ENCODE measurements at places on chromosomes 7 and 10. TPM values are rescaled to one million over a fixed set of nuclear protein-coding genes. Genes with fewer than 3 reads are reported as not detected.

- peaks cover 64% of the 10 kb centered on the region for H3K27me3 ChIP-seq
- H3K27ac ChIP-seq, result peak within 1 kb of the TSS; percentile 47
- no peaks in the 10 kb centered on the region for H3K36me3 ChIP-seq
- H3K4me3 ChIP-seq, result no peak within 1 kb of the TSS
- no peak for DNase-seq
- no peaks in the 10 kb centered on the region for H3K4me1 ChIP-seq
Observed at GRCh38 chr10:23191764-23192711, at the start of gene PTF1A. PTF1A (plus strand) TSS chr10:23192312; CDS start chr10:23192531, 219 bp downstream.

DNA sequence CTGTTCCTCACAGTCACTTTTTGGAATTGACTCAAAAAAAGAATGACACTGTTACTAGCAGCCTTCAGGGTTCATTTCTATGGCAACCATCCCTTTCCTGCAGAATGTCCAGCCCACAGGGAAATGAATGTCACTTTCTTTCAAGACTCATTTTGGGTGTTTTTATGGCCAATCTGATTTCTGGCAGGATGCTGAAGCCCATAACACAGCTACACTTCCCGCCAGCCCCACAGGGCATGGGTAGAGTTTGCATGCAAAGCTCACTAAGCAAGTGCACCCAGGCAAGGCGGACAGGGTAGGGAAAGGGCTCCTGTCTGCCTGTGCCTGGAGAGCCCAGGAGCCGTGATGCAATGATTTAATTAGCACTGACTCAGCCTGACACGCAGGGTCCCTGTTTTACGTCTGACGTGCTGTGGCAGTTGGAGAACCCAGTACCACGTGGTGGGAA, 26.1 kb upstream of the GPAM start:
- no peak overlapping the region for H3K27ac ChIP-seq
- H3K27me3 ChIP-seq, result peaks cover 7% of the 10 kb centered on the region
- no peak for DNase-seq
- no peak overlapping the region for H3K4me3 ChIP-seq
- no peaks in the 10 kb centered on the region for H3K4me1 ChIP-seq

Gene ITGA8
- not detected for total RNA-seq

Gene FAM107B
- 235 TPM for total RNA-seq

Gene STOX1
- total RNA-seq, result 0.50 TPM

- no peaks in the 10 kb centered on the region for H3K4me1 ChIP-seq
- no peaks in the 10 kb centered on the region for H3K36me3 ChIP-seq
- peaks cover 15% of the 10 kb centered on the region for H3K27me3 ChIP-seq
- H3K27ac ChIP-seq, result no peak overlapping the region
- DNase-seq, result no peak
Observed at GRCh38 chr10:31657434-31657872, 271.2 kb downstream of the ARHGAP12 start.

DNA sequence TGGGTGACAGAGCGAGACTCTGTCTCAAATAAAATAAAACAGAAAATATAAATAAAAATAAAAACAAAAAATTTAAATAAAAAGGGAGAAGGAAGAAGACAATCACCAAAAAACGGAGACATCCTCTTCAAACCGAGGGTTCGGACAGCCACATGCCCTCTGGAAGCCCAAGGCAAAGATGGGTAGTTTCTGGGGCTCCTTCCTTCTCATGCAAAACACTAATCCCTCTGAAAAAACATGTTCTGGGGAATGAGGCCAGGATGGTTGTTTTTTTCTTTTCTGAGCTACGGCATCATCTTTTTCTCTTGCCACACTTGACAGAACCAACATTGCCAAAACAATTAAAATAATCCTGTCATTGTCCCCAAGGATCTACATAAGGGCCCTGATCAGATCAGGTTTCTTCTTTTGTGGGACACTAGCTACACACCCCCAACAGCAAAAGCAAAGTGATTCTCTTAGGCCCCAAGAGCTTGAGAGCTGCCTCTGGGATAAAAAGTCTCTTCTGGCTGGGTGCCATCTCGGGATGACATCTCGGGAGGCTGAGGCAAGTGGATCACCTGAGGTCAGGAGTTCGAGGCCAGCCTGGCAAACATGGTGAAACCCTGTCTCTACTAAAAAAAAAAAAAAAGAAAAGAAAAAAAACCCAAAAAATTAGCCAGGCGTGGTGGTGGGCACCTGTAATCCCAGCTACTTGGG, 14.2 kb upstream of the POR start:
- H3K4me3 ChIP-seq, result no peak overlapping the region
- H3K4me1 ChIP-seq, result no peaks in the 10 kb centered on the region
- DNase-seq, result no peak
- no peak overlapping the region for H3K27ac ChIP-seq

Gene CYP2E1
- total RNA-seq, result 0.43 TPM

Gene WEE2
- total RNA-seq, result not detected

Measured in activated CD4-positive, alpha-beta memory T cell treated with anti-CD3 and anti-CD28 coated beads, Interleukin-2, amount 10 ng/mL, durations not matched to agents 7 days and 5 days (primary cell).